ENCODE measurements at places on chromosomes 16 and 17. TPM values are rescaled to one million over a fixed set of nuclear protein-coding genes. Genes with fewer than 3 reads are reported as not detected.

DNA sequence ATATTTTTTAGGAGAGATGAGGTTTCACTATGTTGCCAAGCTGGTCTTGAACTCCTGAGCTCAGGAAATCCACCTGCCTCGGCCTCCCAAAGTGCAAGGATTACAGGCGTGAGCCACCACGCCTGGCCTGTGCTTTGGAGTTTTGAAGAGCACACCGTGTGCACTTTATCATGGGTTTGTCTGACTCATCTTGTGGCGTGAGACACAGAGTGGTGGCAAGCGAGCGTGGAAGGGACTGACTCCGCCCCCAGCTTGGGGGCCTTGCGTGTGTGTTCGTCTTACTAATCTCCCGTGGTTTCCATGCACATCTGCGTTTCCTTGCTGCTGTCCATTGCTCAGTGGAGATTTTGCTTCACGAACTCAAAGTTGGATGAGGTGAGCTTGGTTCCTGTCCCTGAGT is 22.9 kb downstream of the CRAMP1 start:
- DNase-seq: no peak

GRCh38 chr16:87380403-87380802 is 3.2 kb downstream of the FBXO31 start:
- no peak for DNase-seq

GRCh38 chr17:42760652-42761581 is at the start of gene RAMP2:
Gene RAMP2, plus strand, starts transcription at chr17:42761227. Its CDS starts 35 bp downstream, at chr17:42761262.
- DNase-seq: no peak

GRCh38 chr17:15262291-15263205 is 2.6 kb downstream of the PMP22 start:
- DNase-seq: peak; percentile 94

GRCh38 chr16:22786284-22786683 is 27.7 kb upstream of the HS3ST2 start:
- DNase-seq: no peak

DNA sequence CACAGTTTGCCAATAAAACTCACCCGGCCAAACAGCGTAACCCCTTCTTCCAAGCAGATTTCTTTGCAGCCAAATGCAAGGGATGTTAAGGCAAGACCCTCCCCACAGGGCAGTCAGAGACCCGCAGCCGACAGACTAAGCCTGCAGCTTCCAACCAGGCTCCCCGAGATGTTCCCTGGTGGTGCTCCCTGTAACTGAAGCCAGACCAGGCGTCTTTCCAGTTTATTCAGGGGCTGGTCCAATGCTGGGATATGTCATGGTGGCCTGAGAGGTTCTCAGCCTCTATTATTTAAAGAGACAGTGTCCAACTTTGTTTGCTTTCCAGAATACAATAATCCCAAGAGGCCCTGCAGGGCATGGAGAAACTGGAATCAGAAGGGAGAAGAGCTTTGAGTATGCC is at the start of gene PMP22:
Gene PMP22, minus strand, starts transcription at position 196 of the 400 bp plus-strand sequence. CDS start 4,599 bp downstream, outside the sequence.
- peak; percentile 69 for DNase-seq

- no peak for DNase-seq
These were observed 8.7 kb upstream of the UBE2G1 start for GRCh38 chr17:4375039-4375748.

Gene GRN
- 241 TPM for total RNA-seq

Gene REXO5
- 5.2 TPM for total RNA-seq

Gene MT1F
- total RNA-seq: 0.18 TPM

Gene ROGDI
- total RNA-seq: 14.4 TPM

Gene NEURL4
- total RNA-seq: 17.7 TPM

Data from fibroblast of the aortic adventitia (primary cell).